ENCODE measurements at places on chromosomes 5 and 9.

GRCh38 chr5:119071561-119071995, 691 bp downstream of the DMXL1 start:
- no peak for DNase-seq

DNA sequence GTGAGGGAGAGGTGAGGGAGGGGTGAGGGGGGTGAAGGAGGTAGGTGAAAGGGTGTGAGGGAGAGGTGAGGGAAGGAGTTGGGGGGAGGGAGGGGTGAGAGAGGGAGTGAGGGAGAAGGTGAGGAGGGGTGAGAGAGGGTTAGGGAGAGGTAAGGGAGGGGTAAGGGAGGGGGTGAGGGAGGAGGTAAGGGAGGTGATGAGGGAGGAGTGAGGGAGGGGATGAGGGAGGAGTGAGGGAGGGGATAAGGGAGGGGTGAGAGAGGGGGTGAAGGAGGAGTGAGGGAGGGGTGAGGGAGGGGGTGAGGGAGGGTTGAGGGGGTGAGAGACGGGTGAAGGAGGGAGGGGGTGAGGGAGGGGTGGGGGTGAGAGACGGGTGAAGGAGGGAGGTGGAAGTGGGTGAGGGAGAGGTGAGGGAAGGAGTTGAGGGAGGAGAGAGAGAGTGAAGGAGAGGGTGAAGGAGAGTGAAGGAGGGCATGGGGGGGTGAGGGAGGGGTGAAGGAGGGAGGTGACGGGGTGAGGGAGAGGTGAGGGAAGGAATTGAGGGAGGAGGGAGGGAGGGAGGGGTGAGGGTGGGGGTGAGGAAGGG, 18.5 kb downstream of the NINJ1 start:
- no peak for DNase-seq

DNA sequence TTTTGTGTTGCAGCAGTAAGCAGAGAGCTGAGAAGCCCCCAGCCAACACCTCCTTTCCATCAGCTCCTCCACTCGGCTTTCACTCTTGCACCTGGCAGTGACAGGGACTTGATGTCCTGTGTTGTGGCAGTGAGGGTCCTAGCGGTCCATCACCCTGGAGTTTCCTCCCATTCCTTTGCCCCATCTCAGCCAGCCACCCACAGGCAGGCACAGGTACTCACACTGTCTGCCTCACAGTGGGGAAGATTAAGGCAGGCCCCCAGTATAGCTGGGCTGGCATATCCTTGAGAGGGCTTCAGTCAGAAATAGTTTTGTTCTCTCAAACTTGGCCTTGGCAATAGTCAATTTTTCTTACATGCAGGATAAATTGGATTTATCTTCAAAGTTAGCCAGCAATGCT, 362.7 kb downstream of the GADD45G start:
- DNase-seq, result no peak

DNA sequence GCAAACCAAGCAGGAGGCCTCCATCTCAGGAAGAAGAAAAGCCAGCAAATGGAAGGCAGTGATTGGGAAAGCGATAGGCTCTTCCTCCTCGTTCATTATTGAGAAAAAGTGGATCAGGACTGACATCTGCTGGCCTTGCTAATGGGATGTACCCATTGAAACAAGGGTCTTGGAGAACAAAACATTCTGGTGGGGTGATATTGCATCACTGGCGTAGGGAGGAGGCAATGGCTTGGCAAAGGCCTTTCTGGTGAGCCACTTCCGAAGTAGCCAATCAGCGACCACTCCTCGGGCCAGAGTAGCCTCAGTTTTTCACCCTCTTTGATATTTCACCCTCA, 86.7 kb upstream of the NFIB start:
- DNase-seq, result peak; percentile 17

DNA sequence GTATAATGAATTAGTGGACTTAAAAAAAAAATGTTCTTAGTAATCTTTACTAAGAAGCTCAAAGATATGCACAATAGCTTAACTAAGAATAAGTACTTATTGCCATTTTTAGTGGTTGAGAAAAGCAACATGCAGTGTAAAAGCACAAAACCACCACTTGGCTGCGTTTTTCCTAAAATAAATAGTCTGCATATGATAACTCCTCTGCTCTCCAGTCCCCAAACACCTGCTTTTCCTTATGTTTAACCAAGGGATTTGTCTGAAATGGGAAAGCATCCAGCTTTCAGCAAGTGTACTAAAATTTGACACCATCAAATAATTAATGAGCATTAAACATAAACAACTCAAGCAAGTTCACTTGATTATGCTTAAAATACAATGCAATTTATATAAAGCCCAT, 41.4 kb downstream of the PSIP1 start:
- DNase-seq, result no peak

GRCh38 chr5:116456036-116456435, 118.6 kb downstream of the SEMA6A start:
- DNase-seq, result no peak

- DNase-seq, result no peak
Observed at GRCh38 chr9:127340721-127341120, 56.2 kb upstream of the SLC2A8 start.

DNA sequence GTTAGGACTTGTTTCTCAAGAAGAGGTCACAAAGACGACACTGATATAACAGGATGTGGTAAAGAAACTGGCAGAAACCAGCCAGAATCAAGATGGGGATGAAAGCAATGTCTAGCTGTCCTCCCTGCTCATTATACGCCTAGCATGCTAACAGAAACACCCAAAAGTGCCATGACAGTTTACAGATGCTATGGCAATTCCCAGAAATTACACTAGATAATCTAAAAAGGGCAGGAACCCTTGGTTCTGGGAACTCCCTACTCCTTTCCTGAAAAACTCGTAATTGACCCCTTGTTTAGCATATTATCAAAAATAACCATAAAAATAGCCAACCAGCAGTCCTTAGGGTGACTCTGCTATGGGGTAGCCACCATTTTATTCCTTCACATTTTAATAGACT, 10.9 kb upstream of the MRPS30 start:
- no peak for DNase-seq

DNA sequence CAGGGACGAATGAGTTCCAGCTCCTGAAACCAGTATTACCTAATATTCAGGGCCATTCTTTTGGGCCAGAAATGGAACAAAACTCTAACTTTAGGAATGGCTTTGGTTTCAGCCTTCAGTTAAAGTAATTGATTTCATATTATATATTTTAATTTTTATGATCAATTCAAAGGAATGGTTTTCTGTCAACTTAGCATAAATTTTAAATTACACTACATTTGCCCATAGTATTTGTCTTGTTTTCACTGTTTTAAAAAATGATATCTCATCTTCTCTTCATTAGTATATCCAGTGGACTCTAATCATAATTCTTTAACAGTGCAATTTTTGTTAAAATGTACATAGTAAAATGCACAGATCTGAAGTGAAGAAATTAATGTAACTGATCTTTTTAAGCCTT, 1.9 kb upstream of the PCDHB16 start:
- no peak for DNase-seq

- no peak for DNase-seq
Observed at GRCh38 chr9:29826421-29826820, 2253.1 kb upstream of the C9orf72 start.

DNA sequence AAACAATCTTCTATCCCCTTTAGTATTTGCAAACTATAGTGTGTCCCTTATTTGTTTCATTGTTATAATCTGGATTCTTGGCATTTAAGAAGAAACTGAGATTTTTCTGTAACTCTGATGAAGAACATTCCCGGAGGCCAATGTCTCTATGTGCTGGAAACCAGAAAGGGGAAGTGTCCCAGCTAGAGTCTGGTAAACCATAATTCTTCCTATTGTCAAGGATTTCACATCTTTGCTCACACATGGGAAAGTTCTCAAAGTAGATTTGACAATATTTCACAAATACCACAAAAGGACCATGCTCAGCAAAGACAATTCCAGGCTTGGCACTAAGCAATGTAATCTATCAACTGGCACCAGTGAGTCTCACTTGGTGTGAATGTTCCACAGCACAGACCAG, 146.8 kb downstream of the MUSK start:
- DNase-seq, result no peak

DNA sequence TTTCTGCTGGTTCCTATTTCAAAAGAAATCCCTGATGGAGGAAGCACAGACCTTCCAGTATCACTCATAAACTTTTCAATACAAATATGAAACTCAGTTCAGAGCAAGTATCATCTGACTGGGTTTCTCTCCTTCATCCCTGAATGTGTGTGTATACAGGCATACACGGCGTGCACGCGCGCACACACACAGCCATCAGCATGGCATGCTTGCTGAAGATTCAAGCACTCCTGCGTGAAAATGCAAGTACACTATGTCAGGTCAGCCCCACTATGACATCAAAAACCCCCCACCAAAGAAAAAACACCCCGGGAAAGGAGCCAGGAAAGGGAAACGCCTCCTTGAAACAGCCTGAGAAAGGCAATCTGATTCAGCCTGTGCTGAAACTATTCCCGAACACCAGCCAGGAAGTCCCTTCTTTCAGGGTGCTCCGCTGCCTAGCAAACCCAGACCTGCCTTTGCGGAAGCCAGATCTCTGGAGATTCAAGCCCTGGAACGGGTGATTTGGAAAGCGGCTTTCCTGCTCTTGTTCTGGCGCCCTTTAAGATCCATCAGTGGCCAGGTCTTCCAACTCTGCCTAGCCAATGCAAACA, 831 bp downstream of the KLHL3 start:
- DNase-seq, result peak; percentile 33

DNA sequence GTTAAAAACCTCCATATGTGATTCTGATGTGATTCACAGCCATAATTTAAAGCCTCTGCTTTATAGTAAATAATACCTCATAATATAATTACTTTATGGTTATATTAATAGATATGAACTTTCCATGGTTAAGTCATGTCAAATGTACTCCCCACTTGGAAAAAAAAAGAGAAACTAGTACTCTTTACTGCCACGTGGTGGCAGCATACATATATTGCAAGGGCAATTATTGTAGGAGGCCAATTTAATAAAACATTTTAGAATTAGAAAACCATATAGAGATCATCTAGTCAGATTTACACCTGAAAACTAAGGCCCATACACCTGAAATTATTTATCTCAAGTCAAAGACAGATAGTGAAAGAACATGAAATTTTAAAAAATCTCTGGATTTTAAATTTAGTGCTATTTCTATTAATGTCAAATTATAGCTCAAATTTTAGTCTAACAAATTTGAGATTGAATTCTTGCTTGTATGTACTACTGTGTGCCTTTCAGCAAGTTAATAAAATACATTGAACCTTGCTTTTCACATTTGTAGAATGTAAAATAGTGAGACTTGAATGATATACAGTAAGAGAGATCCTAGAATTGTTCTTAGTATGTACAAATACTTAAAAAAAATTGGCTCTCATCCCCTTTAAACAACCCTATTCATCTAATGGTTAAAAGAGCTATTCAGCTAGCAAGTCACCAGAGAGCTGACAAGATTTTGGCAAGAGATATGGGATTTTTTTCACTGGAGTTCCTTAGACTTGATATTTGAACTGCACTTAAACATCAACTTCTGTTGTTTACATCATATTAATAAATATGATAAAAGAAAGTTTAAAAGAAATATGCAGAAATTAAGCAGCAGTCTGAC, 603.8 kb downstream of the TLE4 start:
- DNase-seq, result peak; percentile 27

- no peak for DNase-seq
Observed at GRCh38 chr5:140328036-140328764, 18.2 kb downstream of the HBEGF start.

- DNase-seq, result no peak
Observed at GRCh38 chr9:126366366-126367011, 39.9 kb downstream of the MVB12B start.

DNA sequence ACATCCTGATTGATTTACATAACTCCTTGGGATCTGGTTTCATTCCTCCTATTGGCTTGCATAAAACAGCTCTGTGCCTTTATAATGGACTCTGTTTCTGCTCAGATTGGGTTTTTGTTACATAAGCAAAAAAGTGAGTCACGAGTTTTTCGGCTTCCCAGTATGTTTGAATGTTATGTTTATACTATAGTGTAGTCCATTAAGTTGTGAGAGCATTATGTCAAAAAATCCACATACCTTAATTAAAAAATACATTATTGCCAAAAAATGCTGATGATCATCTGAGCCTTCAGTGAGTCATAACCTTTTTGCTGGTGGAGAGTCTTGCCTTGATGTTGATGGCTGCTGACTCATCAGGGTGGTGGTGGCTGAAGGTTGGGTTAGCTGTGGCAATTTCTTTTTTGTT, 144.6 kb downstream of the CCDC171 start:
- no peak for DNase-seq

DNA sequence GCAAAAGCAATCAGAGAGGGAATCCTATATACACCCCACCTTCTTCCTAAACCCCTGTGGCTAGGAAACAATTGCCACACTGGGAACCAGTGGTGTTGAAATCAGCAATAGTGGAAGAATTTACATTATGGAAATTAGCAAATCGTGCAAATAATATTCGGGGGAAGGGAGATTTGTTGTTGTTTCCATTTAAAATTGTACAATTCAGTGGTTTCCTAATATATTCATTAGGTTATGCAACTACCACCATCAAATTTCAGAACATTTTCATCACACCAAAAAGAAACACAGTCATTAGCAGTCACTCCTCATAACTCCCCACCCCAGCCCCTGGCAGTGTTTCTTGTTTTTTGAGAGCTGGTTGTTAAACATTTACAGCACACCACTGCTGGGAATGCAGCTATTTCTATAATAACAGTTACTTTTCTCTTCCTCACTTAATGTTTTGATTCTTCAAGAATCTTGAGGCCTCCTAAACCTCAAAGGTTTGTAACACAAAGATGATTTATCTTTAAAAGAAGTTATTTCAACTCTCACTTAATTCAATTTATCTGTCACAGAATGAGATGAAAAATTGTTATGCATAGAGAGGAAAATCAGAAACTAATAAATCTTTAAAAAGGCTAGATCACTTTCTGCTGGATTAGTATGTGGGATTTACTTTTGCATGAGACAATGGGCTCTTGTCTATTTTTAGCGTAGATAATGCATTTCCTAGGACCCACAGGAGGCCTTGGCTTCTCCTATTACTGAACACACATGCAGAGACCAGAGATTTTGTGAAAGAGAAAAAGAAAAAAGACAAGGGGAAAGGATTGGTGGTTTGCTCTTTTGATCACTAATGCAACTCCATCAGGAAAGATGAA, 91.8 kb upstream of the DAPK1 start:
- no peak for DNase-seq

DNA sequence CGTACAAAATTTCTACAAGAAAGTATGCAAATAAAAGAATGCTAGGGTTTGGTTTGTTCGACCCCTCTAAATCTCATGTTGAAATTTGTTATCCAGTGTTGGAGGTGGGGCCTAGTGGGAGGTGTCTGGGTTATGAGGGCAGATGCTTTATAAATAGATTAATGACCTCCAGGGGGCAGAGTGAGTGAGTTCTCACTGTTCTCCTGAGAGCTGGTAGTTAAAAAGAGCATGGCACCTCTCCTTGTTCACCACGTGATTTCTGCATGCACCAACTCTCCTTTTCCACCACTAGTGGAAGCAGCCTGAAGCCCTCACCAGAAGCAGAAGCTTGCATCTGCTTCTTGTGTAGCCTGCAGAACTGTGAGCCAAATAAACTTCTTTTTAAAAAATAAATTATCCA, 50.4 kb upstream of the FAM170A start:
- no peak for DNase-seq

DNA sequence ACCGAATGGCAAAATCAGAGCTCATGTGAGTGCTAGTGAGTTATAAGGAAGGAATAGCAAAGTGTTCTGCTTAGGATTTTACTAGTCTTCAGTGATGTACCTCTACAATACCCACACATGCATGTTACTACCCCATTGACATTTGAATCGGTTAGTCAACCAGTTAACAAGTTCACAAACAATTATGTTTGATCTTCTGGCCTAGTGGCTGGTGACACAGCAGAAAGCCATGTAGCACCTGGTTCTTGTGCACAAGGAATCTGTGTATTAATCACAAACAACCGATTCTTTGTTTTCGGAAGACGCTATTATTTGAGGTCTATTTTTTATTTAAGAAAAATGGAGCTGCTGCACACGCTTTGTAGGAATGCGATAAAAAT, 41.9 kb downstream of the NTRK2 start:
- no peak for DNase-seq
